DND-41 (cell line): ENCODE measurements at places on chromosomes 6 and 20.

DNA sequence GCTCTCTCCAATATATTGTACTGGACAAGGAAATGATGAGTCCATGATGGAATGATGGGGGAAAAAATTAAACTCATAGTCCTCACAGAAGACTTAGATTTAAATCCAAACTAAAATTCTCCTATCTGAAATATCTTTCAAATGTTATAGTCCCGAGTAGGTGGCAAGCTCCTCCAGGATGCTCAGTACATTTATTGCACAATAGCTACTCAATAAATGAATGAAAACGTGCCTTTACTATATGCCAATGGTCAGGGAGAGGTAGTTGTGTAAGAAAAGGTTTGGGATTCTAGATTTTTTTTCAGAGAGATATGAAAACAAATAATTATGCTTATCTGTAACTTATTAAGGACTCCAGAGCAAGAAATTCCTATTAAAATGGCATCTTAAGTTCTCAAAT lies 32.8 kb downstream of the HS3ST5 start:
- DNase-seq: no peak

DNA sequence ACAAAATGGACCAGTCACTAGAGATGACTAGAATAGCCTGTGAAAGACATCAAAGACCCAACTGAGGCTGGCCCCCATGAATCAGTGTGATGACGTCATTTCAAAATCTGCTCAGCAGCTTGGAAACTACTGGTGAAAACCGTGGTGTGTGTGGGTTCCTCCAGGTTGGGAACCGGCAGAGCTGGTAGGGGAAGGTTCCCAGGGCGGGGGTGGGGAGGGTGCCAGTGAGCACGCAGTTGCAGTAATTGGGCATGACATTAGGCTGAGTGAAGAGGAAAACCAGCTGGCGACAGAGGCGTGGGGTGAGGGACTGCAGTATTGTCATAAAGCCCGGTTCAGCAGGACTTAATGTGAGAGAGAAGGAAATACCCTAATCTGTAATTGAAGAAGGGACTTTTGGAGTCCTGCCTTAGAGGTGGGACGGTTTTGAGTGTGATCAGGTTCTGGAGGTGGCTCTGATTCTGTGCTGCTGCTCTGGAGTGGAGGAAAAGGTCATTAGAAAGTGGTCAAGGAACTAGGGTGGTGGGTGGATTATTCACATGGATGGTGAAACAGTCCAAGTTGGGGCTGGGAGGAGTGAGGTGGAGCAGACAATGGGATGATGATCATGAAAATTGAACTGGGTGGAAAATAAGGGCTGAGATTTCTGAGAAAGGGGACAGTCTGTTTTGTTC lies 52.0 kb upstream of the MTHFD1L start:
- no peak for DNase-seq

DNA sequence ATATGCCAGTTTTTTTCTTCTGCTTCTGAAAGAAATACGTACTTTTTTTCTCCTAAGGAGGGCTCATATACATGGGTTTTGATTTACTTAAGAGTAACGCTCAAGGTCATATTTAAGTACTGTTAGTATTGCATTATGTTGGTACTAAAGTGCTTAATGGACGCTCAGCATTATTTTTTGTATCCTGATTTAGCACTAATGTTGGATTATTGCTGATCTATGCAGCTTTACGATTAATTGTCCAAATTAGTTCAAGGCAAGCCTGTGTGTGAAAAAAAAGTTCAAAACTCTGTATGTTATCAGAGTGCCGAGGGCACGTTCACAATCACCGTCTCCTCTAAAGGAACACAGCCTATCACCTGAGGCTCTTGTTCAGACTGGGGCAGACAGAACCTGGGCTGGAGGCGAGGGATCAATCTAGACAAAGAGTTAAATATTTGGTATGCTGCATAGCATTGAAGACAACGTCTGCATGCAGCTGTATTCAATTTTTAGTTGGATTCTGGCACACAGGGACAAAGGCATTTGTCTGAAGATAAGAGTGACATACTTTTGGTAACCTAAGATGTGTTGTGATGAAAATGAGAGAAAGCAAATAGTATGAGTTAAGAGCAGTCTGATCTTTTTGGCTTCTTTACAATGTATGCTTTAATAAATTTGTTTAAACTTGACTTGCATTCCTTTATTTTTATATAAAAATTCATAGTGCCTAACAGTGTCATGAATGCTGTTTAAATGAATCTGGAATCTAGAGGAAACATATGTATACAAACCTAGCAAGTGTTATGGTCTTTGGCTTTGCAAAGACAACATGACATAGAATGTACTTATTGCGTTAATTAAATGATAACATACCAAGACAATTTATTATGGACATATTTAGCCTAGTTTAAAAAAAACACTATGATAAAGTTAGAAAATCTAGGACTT lies 341.2 kb downstream of the SAMD5 start:
- DNase-seq: no peak

- no peak for DNase-seq
Measured at GRCh38 chr20:49303065-49303552, 25.3 kb upstream of the ZNFX1 start.

GRCh38 chr6:34146021-34146782 lies at the start of gene GRM4:
GRM4 (minus strand) TSS chr6:34146087; CDS start chr6:34133496, 12,591 bp downstream.
- DNase-seq: no peak

- peak; percentile 83 for DNase-seq
Measured at GRCh38 chr6:111997078-111997852, 56.6 kb upstream of the CCN6 start.

DNA sequence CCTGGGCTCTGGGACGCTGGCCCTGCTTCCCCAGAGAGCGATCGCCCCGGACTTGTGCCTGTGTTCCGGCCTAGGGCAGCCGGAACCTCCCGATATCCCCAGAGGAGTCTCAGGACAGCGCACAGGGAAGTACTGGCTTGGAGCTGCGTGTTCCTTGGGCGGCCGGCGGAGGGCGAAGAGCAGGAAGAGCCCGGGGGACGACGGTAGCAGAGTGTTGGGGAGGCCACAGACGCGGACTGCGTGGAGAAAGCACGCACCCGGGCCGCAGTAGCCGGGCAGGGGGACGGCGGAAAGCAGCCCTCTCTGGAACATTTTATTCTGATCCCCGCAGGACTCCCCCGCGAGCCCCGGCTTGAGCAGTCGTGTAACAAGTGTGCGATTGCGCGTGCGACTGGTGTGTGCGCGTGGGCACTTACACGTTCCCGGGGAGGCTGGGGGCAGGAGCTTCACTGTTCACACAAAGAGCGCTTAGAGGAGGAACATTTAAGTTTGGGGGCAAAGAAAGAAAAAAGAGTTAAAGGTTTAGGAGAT lies 36.1 kb downstream of the NCR2 start:
- DNase-seq: no peak

- no peak for DNase-seq
Measured at GRCh38 chr6:110547266-110547964, 71.0 kb upstream of the SLC22A16 start.

- DNase-seq: no peak
Measured at GRCh38 chr6:144161975-144162374, 11.7 kb downstream of the STX11 start.
